ENCODE measurements at places on chromosomes 3 and 15. TPM values are rescaled to one million over a fixed set of nuclear protein-coding genes. Genes with fewer than 3 reads are reported as not detected.

RTP3 gene
- total RNA-seq = not detected

GPR171 gene
- not detected for total RNA-seq

SKOR1 gene
- not detected for total RNA-seq

FRMD5 gene
- 17.0 TPM for total RNA-seq

DNA sequence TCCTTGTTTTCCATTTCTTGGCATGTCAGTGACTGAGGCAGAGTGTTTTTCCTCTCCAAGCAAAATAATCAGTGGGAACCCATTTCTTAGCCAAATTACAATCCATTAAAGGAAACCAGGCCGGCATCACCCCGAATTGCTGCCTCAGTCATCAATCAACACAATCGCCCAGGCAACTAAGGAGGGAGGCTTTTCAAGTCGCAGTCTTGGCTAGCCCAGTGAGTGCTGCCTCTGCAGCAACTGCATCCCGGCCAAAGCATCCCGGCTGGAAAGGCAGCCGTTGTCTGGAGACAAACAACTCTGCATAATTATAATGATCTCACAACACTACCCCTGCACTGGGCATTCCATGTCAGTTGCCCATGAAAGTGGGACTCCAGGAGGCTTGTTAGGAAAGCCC lies 213.5 kb upstream of the PRICKLE2 start:
- H3K4me3 ChIP-seq = no peak overlapping the region
- H3K27ac ChIP-seq = no peak overlapping the region
- H3K36me3 ChIP-seq = no peaks in the 10 kb centered on the region
- no peak for DNase-seq

DNA sequence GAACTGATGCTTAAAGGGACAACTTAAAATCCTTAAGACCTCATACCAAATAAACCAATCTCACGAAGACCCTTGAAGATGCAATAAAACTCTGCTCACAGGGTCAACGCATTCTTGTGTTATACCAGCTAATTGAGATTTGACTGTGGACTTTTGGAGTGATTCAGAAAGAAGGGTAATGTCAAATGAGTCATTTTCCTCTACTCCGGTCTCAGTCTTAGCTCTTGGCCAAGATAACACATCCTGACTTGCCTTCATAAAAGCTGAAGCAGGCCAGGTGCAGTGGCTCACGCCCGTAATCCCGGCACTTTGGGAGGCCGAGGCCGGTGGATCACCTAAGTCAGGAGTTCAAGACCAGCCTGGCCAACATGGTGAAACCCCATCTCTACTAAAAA lies 3.8 kb downstream of the PKM start:
- peak overlapping the region; percentile 78 for H3K4me3 ChIP-seq
- H3K27me3 ChIP-seq = no peaks in the 10 kb centered on the region
- peaks cover 27% of the 10 kb centered on the region for H3K36me3 ChIP-seq
- H3K27ac ChIP-seq = peak overlapping the region; percentile 87

- no peaks in the 10 kb centered on the region for H3K27me3 ChIP-seq
- no peak overlapping the region for H3K27ac ChIP-seq
- H3K4me1 ChIP-seq = peaks cover 20% of the 10 kb centered on the region
- no peaks in the 10 kb centered on the region for H3K36me3 ChIP-seq
These were observed 205.9 kb upstream of the CDIN1 start for GRCh38 chr15:36373550-36373949.

GRCh38 chr15:27278761-27279160 lies 307.8 kb downstream of the GABRG3 start:
- H3K4me3 ChIP-seq = no peak overlapping the region
- no peaks in the 10 kb centered on the region for H3K4me1 ChIP-seq
- H3K27ac ChIP-seq = no peak overlapping the region
- DNase-seq = no peak
- no peaks in the 10 kb centered on the region for H3K36me3 ChIP-seq
- no peaks in the 10 kb centered on the region for H3K27me3 ChIP-seq

- peak; percentile 81 for DNase-seq
- peaks cover 46% of the 10 kb centered on the region for H3K4me1 ChIP-seq
- no peaks in the 10 kb centered on the region for H3K36me3 ChIP-seq
- H3K27me3 ChIP-seq = no peaks in the 10 kb centered on the region
- H3K4me3 ChIP-seq = no peak overlapping the region
- peak overlapping the region; percentile 79 for H3K27ac ChIP-seq
These were observed 50.1 kb downstream of the TMOD3 start for GRCh38 chr15:51879555-51879954.

DNA sequence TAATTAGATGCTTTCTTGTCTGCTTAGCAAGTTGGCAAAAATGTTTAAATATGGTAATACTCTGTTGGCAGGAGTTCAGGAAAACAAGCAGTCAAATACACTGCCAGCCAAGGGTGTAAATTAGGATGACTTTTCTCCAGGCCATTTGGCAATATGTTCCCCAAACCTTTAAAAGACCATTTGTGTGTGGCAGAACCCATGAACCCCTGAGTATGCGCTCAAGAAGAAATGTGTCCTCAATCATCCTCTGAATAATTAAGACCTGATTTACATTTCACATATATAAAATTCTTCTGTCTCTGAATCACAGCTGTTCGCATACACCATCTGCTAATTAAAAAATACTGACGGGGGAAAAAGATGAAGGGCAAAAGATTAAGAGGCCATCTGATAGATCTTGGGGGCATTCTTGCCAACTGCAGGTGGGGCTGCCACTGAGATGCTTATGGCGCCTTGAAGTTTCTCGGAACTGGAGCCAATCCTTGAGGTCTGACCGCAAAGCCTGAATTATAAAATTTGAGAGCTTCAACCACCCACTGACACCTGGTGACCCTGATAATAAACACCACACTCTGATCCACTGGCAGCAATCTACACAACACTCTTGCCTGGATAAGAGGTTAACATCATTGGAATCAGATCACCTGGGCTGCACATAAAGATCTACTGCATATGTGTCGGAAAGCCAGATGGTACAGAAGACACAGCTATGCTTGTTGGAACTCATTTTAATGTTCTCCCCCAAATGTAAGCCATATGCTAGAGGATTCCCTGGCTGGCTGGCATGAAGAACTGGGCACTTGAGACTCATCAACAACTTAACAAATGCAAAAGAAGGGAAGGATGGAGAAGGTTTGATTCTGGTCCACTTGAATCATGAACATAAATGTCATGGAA lies 190.6 kb downstream of the OSBPL10 start:
- no peak overlapping the region for H3K27ac ChIP-seq
- no peaks in the 10 kb centered on the region for H3K36me3 ChIP-seq
- H3K4me1 ChIP-seq = no peaks in the 10 kb centered on the region
- no peaks in the 10 kb centered on the region for H3K27me3 ChIP-seq
- H3K4me3 ChIP-seq = no peak overlapping the region

- no peak overlapping the region for H3K27ac ChIP-seq
- no peaks in the 10 kb centered on the region for H3K36me3 ChIP-seq
- no peak overlapping the region for H3K4me3 ChIP-seq
These were observed 12.7 kb downstream of the SPSB4 start for GRCh38 chr3:141063831-141064230.

- no peak overlapping the region for H3K27ac ChIP-seq
- H3K36me3 ChIP-seq = no peaks in the 10 kb centered on the region
- peaks cover 4% of the 10 kb centered on the region for H3K27me3 ChIP-seq
- H3K4me1 ChIP-seq = no peaks in the 10 kb centered on the region
These were observed 16.8 kb upstream of the PLA2G4E start for GRCh38 chr15:42037656-42038055.

DNA sequence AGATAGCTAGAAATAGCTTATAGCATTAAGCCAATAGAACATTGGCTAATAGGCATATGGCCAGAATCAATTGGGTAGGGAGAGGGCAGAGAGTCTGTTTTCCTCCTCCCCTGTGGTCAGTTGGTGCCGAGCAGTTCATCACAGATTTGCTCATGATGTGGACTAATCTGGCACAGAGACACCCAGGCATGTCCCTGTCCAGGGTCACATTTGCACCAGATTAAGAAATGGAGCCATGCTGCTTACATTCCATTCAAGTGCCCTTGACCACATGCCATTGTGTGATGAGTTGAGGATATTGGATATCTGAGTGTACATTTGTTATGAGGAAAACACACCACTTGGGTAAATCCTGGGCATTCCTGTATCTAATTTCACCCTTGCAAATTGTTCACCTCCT lies 53.4 kb downstream of the USP13 start:
- H3K4me1 ChIP-seq = no peaks in the 10 kb centered on the region
- peaks cover 9% of the 10 kb centered on the region for H3K36me3 ChIP-seq
- no peaks in the 10 kb centered on the region for H3K27me3 ChIP-seq
- H3K4me3 ChIP-seq = no peak overlapping the region

GRCh38 chr3:47266709-47267489 lies 15.7 kb downstream of the KIF9 start:
- no peaks in the 10 kb centered on the region for H3K27me3 ChIP-seq
- no peaks in the 10 kb centered on the region for H3K36me3 ChIP-seq
- peaks cover 11% of the 10 kb centered on the region for H3K4me1 ChIP-seq

GRCh38 chr3:18761530-18761929 lies 336.4 kb upstream of the SATB1 start:
- no peaks in the 10 kb centered on the region for H3K36me3 ChIP-seq
- no peak overlapping the region for H3K27ac ChIP-seq
- H3K4me1 ChIP-seq = no peaks in the 10 kb centered on the region

DNA sequence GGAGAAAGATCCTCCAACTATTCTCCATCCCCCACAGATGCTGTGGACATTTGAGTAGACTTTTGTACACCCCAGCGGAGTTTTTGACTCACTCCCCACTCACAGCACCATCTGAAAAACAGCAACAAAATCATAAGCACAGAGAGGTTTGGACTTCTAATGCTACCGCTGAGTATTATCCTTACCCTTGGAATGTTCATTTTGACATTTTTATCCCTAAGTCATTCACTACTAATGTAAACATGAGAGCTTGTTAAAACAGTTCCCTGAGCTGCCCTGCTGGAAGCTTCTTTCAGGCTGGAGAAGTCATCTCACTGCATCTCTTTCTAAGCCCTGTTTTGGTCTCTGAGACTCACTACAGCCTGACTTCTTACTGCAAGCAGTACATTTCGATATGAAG lies 1045.9 kb downstream of the MCTP2 start:
- H3K4me1 ChIP-seq = peaks cover 12% of the 10 kb centered on the region
- no peaks in the 10 kb centered on the region for H3K27me3 ChIP-seq
- peak; percentile 78 for DNase-seq
- H3K36me3 ChIP-seq = no peaks in the 10 kb centered on the region
- H3K4me3 ChIP-seq = no peak overlapping the region

DNA sequence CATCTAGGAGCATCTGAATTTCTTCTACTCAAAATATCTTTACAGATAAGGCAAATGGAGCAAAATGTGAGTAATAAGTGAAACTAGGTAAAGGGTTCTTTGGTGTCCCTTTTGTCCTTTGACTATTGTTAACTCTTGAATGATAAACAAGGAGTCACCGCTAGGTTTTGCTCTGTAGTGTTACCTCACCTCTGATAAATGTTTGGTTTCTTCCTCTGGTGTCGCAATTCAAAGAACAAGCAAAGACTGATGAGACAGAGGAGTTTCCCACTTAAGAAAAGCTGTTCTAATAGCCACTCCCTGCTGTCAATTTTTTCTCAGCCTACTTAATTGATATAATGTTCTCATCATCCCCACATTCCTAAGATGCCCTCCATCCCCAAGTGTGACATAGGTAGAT lies 925.9 kb downstream of the IGSF11 start:
- no peaks in the 10 kb centered on the region for H3K36me3 ChIP-seq
- DNase-seq = no peak
- no peaks in the 10 kb centered on the region for H3K27me3 ChIP-seq
- H3K27ac ChIP-seq = no peak overlapping the region
- no peak overlapping the region for H3K4me3 ChIP-seq
- H3K4me1 ChIP-seq = no peaks in the 10 kb centered on the region

GRCh38 chr15:70090436-70091296 lies 7.1 kb downstream of the TLE3 start:
- H3K4me3 ChIP-seq = no peak overlapping the region
- peaks cover 44% of the 10 kb centered on the region for H3K4me1 ChIP-seq
- no peaks in the 10 kb centered on the region for H3K27me3 ChIP-seq
- no peak for DNase-seq

GRCh38 chr3:76212679-76213078 lies 427.3 kb upstream of the ZNF717 start:
- H3K36me3 ChIP-seq = no peaks in the 10 kb centered on the region
- no peak overlapping the region for H3K27ac ChIP-seq
- H3K27me3 ChIP-seq = no peaks in the 10 kb centered on the region
- no peaks in the 10 kb centered on the region for H3K4me1 ChIP-seq
- no peak overlapping the region for H3K4me3 ChIP-seq

DNA sequence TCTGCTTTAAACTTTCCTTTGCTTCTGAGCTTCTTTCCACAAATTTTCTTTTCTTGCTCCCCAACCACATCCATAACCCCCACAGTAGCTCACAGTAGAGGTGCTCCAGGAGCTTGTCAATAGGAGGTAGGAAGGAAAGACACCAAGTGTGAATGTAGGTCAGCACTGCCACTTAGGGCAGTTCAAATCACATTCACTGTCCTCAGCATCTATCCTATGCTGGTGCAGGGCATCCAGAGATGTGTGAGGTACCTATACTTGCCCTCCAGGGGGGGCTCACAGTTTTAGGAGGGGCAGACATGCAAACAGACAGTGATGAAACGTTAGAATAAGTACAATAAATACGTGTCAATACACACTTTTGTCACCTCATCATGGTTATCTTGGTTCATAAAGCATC lies 1.5 kb upstream of the SPSB4 start:
- no peak overlapping the region for H3K27ac ChIP-seq
- peaks cover 47% of the 10 kb centered on the region for H3K27me3 ChIP-seq
- H3K36me3 ChIP-seq = no peaks in the 10 kb centered on the region

DNA sequence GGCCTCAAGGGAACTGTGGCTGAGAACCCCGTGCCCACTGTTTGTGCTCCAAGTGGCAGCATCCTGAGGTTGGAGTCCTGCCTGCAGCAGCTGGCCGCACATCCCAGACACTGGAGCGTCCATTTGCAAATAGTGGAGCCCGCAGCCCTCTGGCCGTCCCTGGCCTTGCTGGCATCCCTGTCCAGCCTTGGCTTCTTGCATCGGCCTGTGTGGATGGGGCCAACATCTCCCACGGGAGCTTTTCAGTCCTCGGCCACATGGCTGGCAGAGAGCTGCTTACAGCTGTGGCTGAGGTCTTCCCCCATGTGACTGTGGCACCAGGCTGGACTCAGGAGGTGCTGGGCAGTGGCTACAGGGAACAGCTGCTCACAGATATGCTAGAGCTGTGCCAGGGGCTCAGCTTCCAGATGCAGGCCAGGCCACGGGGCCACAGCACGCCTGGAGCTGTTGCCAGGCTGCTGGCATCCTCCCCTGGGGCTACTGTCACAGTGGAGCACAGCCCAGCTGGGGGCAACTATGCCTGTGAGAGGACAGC lies 71.2 kb downstream of the FAM43A start:
- H3K27me3 ChIP-seq = peaks cover 6% of the 10 kb centered on the region
- DNase-seq = no peak
- no peak overlapping the region for H3K4me3 ChIP-seq
- H3K36me3 ChIP-seq = no peaks in the 10 kb centered on the region
- H3K27ac ChIP-seq = no peak overlapping the region
- H3K4me1 ChIP-seq = no peaks in the 10 kb centered on the region
